ENCODE measurements at places on chromosomes 6 and 20.

DNA sequence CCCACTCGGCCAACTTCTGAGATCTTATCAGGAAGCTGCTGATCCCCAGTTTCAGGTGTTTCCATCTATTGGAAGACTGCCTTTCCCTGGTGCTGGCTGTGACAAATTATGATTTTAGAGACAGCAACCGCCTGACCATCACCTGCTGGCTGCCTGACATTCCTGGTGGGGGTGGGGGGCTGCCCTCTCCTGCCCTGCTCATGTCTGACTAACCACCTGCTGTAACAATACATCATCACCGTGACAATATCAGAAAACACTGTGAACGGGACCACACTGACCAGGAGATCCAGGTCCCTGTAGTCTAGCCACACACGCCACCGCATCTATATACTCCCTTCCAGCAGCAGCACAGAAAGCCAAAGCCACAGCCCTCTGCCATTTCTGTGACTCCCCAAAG is 537.5 kb downstream of the QKI start:
- DNase-seq, result no peak

GRCh38 chr6:19999319-20000191 is 162.4 kb downstream of the ID4 start:
- no peak for DNase-seq

DNA sequence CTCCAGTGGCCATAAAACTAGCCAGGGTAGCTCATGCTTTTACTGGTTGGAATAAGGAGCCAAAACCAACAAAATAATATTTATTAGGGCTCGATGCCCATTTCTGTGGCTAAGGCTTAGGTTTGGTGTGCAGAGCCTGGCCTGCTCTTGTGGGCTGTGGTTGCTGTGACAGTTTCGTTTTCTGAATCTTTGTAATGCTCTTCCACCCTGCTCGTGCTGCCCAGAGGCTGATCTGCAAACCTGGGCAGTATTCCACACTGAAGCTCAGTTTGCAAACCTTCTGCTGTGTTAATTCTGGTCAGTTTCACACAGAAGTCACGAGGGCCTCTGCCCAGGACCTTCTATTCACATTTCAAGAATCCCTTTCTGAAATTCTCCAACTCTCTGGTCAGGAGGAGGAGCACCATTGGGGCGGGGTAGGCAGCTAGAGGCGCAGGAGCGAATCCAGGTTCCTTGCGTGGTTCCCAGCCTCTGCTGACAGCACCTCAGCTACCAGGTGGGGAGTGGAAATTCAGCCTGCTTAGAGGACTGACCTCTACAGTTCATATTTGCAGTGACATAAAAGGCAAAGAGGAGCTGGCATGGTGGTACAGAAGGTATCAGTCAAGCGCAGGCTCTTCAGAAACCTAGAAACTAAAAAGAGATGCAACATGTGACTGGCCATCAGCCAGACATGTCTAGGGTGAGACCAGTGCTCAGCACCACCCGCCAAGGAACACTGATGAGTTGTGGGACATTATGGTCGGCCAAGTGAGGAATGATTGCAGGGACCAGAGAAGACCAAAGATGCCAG is 14.3 kb upstream of the C20orf144 start:
- DNase-seq, result no peak

DNA sequence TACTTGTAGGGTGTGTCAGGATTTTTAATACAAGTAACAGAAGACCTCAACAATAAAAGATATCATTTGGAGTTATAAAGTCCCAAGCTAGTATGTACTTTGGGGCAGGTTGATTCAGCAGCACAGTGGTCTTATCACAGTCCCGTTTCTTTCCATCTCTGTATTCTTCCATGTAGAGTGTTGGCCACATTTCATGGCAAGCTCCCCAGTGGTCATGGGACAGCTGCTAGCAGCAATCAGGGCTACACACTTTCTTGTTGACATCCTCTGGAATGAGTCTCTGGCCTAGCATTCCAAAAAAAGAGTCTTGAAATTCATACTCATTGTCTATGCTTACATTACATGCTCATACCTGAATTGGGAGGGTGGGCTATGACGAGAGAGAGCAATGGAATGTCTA is 53.2 kb downstream of the SOBP start:
- no peak for DNase-seq

DNA sequence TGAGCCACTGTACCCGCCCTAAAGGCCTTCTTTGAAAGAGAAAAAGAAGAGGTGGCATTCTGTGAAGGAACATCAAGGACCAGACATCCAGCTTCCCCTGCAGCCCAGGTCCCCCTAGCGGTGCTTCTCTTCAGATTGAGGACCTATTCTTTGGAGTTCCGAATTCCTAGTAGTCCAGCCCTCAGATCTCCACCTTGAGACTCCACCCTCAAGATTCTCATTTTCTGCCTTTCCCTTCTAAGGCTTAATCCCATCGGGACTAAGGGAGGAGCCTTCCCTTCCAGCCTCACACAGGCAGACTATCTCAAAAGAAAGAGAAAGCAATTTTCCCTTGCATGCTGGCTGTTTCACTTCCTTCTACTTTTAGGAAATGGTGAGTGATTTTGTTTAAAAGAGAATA is 32.5 kb downstream of the MUC22 start:
- DNase-seq, result no peak

GRCh38 chr6:107353773-107354382 is 105.5 kb downstream of the PDSS2 start:
- DNase-seq, result no peak

DNA sequence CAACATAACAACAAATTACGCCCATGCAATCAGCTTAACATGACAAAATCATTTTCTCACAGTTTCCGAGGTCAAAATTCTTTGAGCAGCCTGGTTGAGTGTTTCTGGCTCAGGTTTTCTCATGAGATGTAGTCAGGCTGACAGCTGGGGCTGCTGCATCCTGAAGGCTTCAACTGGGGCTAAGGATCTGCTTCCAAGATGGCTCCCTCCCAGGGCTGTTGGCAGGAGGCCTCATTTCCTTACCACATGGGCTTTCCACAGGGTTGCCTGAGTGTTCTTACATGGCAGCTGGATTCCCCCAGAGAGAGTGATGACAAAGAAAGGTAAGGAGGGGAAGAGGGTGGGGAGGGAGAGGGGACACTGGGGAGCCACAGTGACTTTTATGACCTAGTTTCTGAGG is 63.1 kb upstream of the NNAT start:
- no peak for DNase-seq

- no peak for DNase-seq
Observed at GRCh38 chr6:49269190-49269589, 193.9 kb downstream of the MMUT start.

DNA sequence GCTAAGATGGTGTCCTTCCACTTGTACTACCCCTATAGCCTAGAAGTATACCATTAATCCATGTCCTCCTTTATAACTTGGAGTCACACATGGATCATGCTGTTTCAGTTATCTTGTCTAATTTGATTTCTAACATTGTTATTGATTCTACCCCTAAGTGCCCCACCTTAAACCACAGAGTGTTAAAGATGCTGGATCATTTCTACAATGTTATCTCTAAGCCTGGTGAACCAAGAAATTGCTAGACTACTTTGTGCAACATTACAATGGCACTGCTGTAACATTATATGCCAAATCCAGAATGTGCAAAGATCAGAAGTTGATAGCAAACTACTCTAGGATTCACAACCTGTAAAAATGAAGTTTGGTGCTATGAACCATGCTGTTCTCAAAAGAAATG is 1.7 kb downstream of the CGA start:
- DNase-seq, result no peak

- DNase-seq, result no peak
Observed at GRCh38 chr6:157706883-157707282, 116.2 kb upstream of the SNX9 start.

DNA sequence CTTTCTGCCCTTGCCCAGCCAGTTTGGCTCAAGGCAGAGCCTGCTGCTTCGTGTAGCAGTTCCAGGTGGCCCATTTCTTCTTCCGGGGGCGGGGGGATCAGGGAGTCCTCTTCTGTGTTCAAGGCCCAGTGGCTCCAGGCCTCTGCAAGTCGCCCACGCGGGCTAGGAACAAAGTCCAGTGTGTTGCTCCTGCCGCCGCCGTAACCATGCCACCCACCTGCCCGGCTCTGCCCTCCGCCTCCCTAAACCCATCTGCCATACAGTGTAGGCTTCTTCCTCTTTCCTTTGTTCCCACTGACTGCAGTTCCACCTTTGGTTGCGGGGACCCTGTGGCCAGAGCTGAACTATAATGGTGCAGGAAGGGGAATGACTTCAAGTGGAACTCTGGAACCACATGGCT is 43.9 kb upstream of the SRF start:
- DNase-seq, result no peak

GRCh38 chr6:52672412-52673025 is 1.6 kb downstream of the TMEM14A start:
- no peak for DNase-seq

DNA sequence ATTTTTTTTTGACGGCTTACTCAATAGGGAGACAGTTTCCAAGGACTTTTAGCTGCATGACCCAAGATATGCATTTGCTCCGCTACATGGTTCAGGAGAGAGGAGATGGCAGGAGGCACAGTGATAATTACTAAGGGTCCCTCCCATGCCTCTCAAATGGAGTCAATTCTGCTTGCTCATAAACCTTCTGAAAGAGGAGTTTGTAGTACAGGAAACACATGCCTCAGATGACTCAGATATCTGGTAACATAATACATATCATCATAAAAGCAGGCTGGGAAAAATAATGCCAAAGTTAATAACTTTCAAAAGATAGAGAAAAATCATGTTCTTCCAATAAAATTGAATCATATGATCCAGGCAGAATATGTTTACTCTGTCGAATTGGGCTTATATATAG is 97.6 kb upstream of the DEFB112 start:
- no peak for DNase-seq

DNA sequence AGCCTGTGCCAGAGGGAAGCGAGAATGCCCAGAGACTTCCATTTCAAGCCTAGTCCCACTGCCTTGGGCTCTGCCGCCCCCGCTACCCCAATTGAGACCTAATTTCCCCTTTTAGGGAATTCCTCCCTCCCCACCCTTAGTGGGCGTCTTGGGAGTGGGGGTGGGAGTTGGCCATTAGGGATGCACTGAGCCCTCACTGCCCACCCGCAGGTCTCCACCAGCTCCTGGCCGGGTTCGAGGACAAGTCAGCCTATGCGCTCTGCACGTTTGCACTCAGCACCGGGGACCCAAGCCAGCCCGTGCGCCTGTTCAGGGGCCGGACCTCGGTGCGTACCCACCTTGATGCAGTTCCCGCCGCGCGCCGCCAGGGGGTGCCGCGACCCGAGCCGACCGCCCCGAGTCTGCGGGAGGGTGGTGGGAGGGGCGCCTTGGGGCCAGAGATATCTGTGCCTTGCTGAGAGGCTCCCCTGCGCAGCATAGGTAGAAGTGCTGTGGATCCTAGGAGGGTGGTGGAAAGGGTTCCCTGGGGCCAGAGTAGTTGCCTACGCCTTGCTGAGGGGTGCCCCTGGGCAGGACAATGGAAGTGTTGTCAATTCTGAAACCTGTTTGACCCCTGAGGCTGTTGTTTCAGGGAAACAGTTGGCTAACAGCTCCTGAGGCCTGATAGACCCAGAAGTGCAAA is 9.2 kb downstream of the ITPA start:
- DNase-seq, result peak; percentile 69

DNA sequence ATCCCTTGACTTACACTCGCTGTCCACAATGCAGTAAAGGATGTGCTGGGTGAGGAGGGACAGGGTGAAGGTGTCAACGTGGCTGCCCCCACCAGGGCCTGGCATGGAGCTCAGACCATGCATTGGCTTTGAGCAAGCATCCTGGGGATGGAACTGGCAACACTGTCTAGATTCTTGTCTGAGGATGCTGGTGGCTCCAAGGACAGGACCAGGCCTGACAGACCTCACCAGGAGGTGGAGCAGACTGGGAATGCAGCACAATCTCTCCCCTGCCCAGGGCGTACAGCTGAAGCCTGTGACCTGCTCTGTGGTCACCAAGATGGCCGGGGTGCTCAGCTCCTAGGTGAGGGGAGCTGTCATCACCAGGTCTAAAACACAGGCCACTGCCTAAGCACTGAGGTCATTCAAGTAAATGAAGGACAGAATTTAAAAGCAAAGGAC is 50.9 kb downstream of the MYH7B start:
- DNase-seq, result no peak

DNA sequence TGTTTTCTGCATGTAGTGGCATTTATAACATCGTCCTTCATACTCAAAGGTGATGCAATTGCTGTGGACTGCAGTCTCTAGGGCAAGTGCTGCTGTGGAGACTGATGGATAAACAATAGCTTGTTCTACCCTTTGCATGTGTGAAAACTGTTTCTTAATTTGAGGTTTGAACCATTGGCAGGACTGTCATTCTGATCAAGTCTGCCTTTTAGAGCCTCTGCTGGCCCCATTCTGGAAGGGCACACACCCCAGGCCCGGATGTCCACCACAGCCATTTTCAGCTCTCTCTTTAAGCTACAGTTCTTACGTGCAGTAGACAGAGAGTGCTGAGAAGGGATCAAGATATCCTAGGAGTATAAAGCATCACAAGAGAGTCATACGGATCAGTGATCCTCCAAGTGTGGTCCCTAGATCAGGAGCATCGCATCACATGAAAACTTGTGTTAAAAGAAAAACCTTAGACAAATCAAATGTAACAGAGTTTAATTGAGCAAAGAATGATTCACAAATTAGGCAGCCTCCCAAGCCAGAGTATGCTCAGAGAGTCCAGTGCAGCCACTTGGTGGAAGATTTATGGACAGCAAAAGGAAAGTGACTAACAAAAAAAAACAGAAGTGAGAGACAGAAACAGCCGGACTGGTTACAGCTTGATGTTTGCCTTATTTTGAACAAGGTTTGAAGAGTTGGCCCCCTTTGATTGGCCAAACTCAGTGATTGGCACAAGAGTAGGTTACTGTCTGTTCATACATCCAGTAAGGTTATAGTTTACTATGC is 52.0 kb downstream of the FRK start:
- no peak for DNase-seq

DNA sequence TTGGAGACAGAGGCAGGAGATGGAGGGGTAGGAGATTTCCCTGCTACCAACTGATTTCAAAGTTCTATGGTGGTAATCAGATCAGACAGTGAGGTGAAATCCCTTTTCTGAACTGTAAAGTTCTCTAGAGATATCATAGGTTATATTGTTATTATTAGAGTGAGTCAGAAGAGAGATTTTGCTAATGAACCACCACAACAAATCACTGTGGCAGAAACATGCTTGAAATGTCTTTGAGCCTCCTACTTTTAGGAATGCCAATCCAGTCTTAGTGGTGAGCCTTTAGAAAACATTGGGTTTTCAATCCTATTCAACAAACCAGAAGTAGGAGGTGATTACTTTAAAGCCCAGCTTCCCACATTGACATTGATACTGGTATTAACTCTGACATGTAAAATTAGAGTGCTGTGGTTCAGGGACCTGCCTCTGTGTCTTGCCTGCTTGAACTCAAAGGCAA is 136.7 kb upstream of the CNR1 start:
- DNase-seq, result no peak

All from stimulated activated CD8-positive, alpha-beta memory T cell treated with anti-CD3 and anti-CD28 coated beads, Interleukin-7, amount 100 ng/mL, for 48 hours (primary cell).